H1 (cell line): ENCODE measurements at places on chromosomes 7 and 10. TPM values are rescaled to one million over a fixed set of nuclear protein-coding genes. Genes with fewer than 3 reads are reported as not detected.

Gene NUTM2B
- 0.20 and 0.27 TPM in 2 replicates for polyA plus RNA-seq

DNA sequence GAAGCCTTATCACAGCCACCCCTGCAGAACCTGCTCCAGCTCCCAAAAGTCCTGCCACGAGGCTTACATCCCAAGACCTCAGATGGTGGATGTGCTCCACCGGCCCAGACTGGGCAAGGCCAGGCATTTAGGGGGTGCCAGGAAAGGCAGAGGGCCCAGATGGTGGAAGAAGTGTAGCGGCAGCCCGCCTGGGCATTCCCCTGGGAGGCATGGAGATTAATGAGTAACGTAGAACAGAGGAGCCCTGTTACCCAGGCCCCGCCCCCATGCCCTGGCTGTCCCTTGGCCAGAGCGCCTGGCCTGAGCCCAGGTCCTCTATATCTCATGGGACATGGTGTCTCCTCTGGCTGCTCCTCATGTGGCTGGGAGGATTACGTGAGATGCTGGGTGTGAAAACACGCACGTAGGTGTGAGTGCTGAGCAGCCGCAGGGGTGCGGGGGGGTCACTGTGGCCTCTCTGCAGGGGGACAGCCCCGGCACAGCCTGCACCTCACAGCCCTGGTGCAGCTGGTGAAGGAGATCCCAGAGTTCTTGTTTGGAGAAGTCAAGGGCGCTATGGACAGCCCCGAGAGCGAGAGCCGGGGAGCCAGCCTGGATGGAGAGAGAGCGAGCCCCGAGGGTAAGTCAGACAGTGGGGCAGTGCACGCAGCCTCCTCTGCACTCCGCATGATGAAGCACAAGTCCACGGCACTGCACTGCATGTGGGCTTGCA lies 52.9 kb downstream of the ZNF467 start:
- DNase-seq, result no peak

DNA sequence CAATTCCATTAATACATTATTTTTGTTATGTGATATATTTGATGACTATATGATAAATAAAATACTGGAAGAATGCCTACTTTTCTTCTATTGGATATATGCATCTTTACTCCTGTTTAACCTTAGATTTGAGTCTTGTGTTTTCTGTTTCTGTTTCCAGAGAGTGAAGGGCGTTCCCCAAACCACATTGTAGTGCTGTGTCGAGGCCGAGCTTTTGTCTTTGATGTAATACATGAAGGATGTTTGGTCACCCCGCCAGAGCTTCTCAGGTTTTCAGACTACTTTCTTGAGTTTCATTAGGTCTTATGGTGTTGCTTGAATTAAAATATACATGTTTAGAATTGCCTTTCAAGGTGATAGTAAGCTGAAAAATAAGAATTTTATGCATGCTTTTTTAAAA lies 23.8 kb downstream of the CROT start:
- no peak for DNase-seq

DNA sequence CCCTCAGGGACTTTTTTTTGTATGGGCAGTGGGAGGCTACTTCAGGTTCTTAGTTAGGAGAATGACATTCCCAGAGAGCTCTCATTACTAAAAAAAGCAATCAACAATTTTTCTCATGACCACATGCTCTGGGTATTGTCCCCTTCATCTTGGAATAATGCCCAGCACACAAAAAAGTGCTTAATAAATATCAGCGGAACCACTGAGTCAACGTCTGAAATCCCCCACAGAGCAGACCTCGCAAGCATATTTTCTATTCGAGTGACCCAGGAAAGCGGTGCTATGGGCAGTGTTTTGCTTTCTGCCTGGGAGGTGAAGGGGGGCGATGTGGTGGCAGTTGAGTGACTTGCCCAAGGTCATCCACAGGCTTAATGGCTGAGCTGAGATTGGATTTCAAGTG lies 493.4 kb upstream of the ZMIZ1 start:
- no peak for DNase-seq

- DNase-seq, result no peak
Observed at GRCh38 chr7:91165006-91165845, 99.0 kb upstream of the FZD1 start.

- DNase-seq, result no peak
Observed at GRCh38 chr7:72059925-72060324, 352.2 kb downstream of the CALN1 start.

GRCh38 chr7:27923642-27923980 lies 183.6 kb downstream of the TAX1BP1 start:
- DNase-seq, result no peak

GRCh38 chr10:62794306-62794705 lies 10.2 kb upstream of the ADO start:
- DNase-seq, result no peak
